Stimulated activated CD8-positive, alpha-beta memory T cell treated with anti-CD3 and anti-CD28 coated beads, Interleukin-4, amount 100 ng/mL, for 1 hour (primary cell): ENCODE measurements at places on chromosomes 6 and 20.

GRCh38 chr20:17036541-17036940 is 190.3 kb upstream of the PCSK2 start:
- DNase-seq, result no peak

GRCh38 chr6:73382462-73383113 is 12.0 kb upstream of the DDX43 start:
- DNase-seq, result no peak

GRCh38 chr20:38631155-38632022 is 29.8 kb downstream of the ARHGAP40 start:
- no peak for DNase-seq

DNA sequence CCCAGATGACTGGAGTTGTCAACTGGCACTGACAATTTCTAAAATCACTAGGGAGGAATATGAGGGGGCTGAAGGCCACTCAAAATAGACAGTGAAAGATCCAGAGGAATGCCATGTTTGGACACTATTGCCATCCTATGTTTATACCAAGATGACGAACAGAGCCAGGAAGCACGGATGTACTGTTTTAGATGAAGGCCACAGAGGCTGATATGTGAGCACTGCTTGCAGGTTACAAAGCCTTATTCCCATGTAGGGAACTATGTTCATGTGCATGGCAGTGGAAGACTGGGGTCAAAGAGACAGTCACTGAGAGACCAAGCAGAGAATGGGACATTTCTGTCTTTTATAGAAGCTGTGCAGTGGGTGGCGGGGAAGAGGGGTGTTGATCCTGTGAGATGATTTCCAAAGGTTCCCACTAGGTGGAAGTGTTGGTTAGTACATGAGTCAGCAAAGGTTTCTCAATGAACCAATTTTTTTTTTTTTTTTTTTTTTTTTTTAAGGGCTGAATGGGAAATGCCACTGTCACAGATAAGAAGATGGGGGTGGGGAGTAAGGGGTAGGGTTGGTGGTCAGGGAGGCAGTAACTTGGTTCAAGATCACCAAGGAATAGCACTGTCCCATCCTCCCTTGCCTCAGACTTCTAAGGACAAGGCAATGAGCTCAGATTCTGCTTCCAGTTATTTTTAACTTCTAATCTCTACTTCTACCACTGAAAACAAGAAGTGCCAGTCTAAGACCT is 46.7 kb upstream of the MOCS1 start:
- no peak for DNase-seq

GRCh38 chr6:21005816-21006570 is 471.7 kb downstream of the CDKAL1 start:
- no peak for DNase-seq

GRCh38 chr20:34312024-34312460 is 8.9 kb upstream of the AHCY start:
- DNase-seq, result no peak

GRCh38 chr6:22756365-22756764 is 187.0 kb downstream of the HDGFL1 start:
- no peak for DNase-seq

DNA sequence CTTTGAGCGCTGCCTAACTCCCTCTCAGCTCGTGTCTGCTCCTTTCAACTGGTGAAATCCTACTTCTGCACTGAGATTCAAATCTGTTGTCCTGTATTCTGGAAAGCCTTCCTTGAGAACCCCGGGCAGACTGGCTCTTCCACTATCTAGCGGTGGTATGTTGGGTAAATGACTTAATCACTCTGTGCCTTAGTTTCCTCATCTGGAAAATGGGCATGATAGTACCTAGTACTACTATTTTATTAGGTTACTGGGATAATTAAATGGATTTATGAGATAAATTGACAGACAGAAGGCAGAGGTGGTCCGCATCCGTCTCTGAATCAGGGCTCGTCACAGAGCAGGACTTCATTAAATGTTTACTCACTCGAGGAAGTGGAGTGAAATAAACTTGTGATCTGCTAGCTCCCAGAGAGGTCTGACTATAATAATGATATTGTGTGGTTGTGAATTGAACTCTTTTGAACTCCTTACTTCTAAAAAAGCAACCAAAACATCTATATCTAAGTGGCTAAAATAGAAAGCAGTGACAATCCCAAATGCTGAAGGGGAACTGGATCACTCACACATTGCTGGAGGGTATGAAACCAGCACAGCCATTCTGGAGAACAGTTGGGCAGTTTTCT is 26.6 kb downstream of the PPP1R16B start:
- no peak for DNase-seq

DNA sequence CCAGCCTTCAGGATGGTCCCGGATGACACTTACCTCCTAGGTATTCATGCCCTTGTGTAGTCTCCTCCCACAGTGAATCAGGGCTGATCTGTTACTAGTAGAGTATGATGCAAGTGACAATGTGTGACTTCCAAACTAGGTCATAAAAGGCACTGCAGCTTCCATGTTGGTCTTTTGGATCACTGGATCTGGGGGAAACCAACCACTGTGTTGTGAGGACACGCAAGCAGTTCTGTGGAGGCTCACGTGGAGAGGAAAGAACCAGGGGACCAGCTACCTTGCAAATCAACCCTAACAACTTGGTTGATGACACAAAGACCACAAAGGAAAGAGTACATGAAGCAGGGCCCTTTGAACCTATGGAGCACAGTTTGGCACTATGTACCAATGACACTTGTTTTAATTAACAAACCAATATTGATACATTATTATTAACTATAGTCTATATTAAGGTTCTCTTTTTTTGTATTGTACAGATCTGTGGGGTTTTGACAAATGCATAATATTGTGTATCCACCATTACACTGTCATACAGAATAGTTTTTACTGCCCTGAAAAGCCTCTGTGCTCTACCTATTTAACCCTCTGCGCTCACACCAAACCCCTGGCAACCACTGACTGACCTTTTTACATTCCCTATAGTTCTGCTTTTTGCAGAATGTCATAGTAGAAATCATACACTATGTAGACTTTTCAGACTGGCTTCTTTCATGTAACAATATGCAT is 16.3 kb upstream of the SDCBP2 start:
- no peak for DNase-seq

DNA sequence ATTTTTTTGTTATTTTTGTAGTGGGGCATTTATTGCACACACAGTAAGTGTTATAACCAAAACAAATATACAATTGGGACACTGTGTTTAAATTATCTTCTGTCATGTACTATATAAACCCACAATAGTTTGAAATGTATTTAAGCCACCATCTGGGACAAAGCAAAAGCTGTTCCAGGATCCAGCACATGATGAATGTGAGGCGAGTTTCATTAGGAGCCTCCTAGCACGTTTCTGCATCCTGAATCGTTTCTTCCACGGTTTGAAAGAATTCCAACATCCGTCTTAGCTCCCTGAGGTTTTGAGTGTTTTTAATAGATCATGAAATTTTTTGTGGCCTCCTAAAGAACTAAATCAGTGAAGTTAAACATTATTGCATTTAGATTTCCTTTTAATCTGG is 65.8 kb downstream of the EYA4 start:
- DNase-seq, result no peak

DNA sequence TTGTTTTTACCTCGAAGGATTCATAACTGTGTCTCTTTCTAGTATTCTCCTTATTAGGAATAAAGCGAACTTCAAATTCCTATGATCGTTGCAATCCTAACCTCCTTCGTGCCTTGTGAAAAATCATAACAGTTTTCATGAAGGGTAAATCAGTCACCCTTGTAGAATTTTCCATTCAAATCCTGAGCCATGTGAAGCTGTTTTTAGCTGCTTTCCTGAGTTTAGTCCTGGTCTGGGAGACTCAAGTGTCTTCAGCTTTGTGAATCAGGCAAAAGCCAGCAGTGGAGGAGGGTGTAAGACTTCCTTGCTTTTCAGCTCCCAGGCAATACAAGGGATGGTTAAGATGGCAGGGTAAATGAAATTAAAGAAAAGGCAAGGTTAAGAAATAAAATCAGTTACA is 24.3 kb downstream of the GCNT2 start:
- DNase-seq, result no peak

GRCh38 chr6:18142591-18142861 is 12.4 kb downstream of the TPMT start:
- DNase-seq, result no peak

DNA sequence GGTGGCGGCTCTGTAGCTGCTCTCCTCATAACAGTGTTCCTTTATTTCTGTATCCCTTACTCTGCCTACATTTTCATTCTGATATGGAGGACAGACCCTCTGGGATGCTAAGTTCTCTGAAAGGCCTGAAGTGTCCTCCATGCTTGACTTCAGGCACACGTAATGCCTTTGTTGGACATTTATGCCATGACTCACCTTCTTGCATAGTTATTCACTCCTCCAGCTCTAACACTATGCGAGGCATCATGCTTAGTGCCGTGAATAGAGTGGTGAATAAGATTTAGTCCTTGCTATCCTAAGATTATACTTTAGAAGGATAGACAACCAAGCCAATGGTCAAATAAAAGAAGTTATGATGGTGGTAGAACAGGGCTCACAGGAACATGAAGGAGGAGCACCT is 760.9 kb upstream of the FLRT3 start:
- no peak for DNase-seq

- no peak for DNase-seq
These were observed 40.3 kb downstream of the MAP3K4 start for GRCh38 chr6:161031721-161032495.

DNA sequence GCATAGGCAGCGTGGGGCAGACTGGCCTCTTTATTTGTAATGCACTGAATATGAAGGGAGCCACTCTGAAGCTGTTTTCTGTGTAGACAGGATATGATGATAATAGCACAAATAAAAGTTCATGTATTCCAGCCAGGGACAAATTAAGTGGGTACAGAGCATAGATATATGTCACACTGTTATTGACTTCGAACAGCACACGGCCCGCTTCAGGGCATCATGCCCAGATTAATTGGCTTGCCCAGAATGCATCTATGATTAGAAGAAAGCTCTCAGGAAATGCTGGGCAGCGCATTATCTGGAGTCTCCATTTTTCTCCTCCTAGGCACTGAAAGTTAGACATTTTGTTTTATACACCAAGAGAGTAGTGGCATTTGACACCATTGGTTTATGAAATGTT is 26.3 kb upstream of the SASH1 start:
- no peak for DNase-seq

DNA sequence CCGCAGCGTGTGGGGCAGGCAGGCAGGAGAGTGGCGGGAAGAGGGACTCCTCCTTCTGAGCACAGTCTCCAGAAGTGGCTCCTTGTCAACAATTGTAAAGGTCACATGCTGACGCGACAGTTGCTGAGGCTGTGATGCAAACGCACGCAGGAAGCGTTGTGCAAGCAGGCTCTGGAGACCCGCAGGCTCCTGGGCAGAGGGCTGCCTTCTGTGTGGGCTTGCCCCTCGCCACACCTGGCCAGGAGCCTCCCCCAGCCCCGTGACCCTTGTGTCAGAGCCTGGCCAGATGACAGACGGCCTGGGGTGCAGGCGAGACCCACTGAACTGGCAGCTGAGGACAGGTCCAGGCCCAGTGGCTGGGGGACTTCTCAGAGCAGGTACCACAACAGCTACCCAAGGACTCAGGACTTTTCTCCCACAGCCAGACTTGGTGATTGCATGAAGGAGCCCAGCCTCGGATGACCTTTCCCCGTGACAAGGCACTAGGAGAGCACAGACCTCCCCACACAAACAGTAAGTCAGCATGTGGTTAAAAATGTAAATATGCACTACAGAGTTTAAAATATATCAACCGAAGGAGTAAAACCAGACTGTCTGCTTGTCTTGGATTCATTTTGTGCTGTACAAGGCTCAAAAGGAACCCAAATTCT is 222.1 kb upstream of the RREB1 start:
- no peak for DNase-seq

DNA sequence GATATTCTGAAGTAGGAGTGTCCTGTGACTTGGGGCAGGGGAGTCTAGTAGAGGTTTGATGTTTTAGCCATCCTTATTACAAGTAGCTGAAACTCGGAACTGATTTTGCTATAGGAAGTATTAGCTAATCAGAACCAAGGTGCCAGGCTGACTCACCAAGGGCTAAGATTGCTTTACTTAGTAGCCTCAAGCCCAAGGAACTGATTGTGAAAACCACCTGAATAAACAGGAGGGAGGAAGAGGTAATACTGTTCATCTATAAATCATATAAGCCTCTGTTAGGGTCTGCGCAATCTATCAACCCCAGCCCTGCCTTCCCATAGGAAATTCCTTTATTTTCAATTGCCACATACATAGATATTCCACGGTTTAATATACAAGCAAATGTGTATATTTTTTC is 54.4 kb downstream of the GNAS start:
- no peak for DNase-seq

DNA sequence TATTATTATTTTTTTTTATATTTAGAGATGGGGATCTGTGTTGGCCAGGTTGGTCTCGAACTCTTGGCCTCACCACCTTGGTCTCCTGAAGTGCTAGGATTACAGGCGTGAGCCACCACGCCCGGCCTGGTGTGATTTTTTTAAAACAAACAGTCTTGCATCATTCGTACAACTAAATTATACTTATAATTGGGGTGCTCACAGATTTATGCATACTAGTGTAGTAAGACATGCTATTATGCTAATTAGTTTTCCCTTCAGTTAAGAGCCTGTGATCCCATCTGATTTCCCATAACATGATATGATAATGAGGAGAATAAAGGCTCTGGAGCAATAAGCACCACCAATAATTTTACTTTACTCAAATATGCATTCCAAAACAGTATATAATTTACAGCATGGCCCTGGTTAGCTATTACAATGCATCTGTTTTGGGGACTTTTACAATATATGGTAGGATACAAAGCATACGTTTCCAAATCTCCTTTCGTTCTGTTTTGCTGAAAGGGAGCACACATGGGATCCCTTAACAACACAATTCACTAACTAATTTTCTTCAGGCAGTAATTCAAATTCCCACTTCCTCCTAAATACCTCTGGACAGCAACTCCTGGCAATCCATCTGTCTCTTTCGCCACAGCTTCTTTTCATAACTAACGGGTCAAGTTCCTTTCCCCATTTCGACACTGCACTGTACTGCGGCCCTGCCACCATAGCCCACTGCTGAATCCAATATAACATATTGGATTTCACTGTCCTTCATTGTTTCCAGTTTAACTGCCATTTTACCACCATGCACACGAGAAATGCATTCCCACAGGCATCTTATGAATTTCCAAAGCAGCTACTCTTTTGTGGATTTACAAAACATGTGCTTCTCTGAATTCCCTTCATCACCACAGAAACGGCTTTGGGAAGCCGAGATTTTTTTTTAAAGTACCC is 1.7 kb downstream of the NUDT3 start:
- DNase-seq, result no peak

- no peak for DNase-seq
These were observed 84.3 kb upstream of the ESR1 start for GRCh38 chr6:151723152-151723551.

- no peak for DNase-seq
These were observed 291.1 kb downstream of the DHX35 start for GRCh38 chr20:39253051-39253755.
